Dermis blood vessel endothelial cell (primary cell): ENCODE measurements at places on chromosomes 7 and 10. TPM values are rescaled to one million over a fixed set of nuclear protein-coding genes. Genes with fewer than 3 reads are reported as not detected.
A peak's percentile ranks its signal among the peaks of the same experiment; 100 is the strongest.

- DNase-seq, result no peak
Observed at GRCh38 chr10:59807629-59808620, 54.7 kb upstream of the MRLN start.

GRCh38 chr7:127650847-127651555 is 993 bp upstream of the SND1 start:
- DNase-seq, result peak; percentile 74

DNA sequence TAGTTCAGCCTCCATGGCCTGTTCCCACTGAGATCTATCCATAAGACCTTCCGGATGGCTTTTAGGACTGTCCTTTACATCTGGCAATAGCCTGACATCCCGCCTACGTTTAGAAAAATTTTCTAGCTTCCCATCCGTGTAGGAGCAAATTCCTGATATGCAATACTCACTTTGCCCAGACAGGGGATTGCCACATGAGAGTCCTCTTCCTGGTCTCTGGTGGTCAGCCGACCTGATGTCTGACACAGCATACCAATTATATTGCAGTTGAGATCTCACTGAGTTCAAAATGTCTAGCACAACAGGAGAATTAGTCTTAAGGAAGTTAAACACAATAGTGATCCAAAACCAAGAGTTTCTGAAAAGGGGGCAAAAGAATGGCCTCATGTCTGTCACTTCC is 9.4 kb upstream of the ETV1 start:
- no peak for DNase-seq

MUC3A gene
- 0.19 TPM in 1 of 2 replicates, not detected in the other for total RNA-seq

- no peak for DNase-seq
Observed at GRCh38 chr10:6070660-6071059, 8.5 kb upstream of the IL2RA start.

PNLIPRP2 gene
- total RNA-seq, result not detected in 2 replicates

DNA sequence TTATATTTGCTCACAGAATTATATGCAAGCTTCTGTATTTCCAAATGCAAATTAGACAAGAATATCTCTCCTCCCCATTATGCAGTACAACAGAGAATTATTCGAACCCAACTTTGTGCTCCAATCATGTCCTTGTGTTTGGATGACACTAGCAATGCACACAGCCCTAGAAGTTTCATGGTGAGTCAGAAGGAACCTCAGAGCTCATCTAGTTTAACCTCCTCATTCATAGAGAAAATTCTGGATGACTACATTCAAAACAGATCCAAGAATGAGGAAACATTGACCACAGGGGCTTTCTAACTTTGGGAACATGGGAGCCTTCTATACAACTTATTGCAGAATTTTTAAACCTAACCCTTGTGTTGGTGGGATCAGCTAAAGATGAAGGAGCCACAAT is 12.8 kb upstream of the ARID5B start:
- DNase-seq, result no peak

GRCh38 chr7:95577137-95577536 is 19.2 kb downstream of the PDK4 start:
- no peak for DNase-seq

NKX1-2 gene
- not detected in 2 replicates for total RNA-seq

PILRA gene
- total RNA-seq, result 0.68 TPM in 1 of 2 replicates, not detected in the other

DNA sequence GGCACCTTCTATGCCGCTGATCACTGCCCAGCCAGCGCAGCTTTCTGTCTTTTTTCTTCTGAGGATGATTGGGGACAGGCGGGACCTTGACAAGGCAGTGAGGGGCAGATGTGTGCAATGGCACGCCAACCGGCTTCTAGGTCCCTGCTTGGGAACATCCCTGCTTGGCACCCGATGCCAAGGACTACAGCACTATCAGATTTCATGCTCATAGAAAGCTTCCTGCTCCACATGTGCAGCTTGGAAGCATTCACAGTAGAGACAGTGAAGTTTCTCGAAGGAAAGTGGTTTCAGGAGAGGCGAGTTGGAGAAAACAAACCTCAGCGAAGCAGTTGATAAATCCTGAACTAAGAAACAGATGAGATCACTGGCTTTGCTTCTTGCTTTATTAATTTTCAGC is 267.5 kb upstream of the HABP2 start:
- no peak for DNase-seq

PROSER2 gene
- total RNA-seq, result 7.5 and 11.2 TPM in 2 replicates

- no peak for DNase-seq
Observed at GRCh38 chr10:17989908-17990767, 38.4 kb downstream of the SLC39A12 start.

- DNase-seq, result no peak
Observed at GRCh38 chr7:15485998-15486397, 75.8 kb downstream of the AGMO start.

DNA sequence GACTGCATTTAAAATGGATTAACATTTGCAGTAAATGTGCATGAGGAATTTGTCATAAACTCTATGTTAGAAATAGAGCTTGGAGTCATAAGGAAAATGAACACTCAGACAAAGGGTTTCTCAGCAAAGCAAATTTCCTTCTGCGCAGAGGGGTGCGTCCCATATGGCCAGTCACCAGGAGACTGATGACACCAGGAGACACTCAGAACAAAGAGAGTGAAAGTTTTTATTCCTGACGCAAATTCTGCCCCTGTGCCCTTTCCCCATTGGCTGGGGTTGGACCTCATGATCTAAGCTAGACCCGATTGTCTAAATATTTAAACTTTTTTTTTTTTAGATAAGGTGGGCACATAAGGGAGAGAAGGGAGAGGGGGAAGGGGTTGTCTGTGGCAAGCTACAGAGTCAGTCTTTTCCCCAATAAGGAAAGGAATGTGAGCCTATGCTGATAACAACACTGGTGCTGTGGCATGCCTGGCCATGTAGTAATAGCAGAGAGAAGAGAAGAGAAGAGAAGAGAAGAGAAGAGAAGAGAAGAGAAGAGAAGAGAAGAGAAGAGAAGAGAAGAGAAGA is 202.0 kb downstream of the POM121L12 start:
- DNase-seq, result no peak

CCDC136 gene
- total RNA-seq, result 0.88 and 1.7 TPM in 2 replicates

- peak; percentile 44 for DNase-seq
Observed at GRCh38 chr7:30225863-30226613, 58.4 kb upstream of the ZNRF2 start.

RBP4 gene
- total RNA-seq, result not detected in 2 replicates

DNA sequence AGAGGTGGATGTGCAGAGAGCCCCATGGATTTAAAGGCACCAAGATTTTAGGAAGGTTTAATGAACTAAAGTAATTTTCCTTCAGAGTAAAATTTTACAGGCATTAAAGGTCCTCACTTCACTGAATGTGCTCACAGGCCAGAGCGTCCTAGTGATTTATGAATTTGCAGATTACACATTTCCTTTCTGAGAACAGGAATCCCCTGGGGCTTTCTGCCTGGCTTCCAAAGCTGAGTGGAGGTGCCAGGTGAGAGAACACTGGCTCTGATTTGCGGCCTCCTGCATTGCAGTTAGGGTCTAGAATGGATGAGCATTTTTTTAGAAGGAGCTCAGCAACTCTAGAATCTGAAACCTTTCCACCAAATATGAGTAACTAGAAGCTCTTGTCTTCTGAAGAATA is 194.3 kb downstream of the SORCS3 start:
- no peak for DNase-seq

DNA sequence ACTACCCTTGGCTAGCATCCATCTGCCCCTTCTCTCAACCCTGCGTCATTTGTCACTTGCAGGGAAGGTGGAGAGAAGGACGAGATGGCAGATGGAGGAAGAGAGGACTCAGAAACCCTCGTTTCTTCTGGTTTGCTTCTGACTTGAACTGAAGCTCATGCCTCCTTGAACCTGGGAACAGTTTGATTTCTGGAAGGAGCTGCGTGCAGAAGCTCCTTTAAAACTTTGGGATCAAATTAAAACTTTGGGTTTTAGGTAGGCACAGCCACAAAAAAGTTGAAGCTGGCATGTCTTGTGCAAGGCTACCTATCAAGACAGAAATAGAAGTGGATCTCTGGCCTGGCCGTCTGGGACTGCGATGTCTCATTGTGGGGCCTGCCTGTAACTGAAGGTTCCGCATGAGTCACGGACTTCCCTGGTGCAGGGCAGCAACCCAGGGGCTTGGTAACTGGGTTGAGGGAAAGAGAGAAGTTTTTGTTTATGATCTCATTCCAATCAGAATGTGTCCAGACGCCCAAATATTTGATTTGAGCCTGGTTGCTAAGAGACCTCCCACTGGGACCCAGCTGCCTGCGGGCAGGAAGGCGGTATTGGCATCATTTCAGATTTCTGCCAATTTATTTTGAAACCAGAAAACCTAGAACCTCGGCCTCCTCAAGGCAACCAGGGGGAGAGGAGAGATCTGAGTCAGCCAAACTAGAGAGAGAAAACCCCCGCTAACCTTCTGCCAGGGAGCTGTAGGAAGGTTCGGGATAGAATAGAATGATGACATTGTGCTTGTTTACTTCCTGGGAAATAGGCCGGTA is 15.8 kb upstream of the CAMK1D start:
- peak; percentile 51 for DNase-seq
